HT1080 (cell line): ENCODE measurements at places on chromosomes 4 and X.

DNA sequence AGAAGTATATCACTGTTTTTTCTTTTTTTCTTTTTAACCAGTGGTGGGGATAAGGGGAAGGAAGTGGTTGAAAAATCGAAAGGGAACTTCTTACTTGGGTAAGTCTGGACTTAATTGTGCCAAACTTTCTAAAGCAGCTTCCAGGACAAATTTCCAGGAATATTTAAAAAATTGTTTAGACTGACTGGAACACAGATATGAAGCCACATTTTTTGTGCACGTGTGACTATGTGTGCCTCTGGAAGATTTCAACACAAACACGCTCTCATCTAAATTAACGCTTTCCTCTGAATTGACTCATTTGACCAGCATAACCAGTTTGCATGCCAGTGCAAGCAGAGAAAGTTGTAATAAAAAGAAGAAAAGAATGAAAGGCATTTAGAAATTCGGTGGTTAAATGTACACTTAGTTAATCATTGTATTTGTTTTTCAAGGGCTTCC, 18.8 kb upstream of the YTHDC1 start:
- peak; percentile 33 for DNase-seq

DNA sequence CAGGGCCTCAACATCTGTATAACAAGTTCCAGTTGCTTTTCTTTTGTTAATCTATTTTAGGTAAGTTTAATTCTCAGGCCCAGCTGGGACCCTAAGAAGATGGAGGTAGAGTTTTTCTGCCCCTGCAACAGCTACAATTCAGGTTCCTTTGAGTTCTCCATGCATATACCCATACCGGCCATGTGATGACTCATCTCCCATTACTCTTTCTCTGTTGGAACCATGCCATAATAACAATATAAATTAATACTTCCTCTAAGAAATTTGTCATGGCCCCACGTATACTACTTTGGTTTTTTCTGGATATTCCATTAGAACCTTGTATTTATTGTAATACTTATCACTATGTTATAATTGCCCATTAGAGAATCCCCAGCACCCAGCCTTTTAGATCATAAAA, 1.3 kb upstream of the INTU start:
- DNase-seq = peak; percentile 43

GRCh38 chr4:152499344-152499743, 36.5 kb downstream of the FBXW7 start:
- no peak for DNase-seq

- no peak for DNase-seq
Observed at GRCh38 chr4:11151500-11151899, 277.2 kb downstream of the HS3ST1 start.

DNA sequence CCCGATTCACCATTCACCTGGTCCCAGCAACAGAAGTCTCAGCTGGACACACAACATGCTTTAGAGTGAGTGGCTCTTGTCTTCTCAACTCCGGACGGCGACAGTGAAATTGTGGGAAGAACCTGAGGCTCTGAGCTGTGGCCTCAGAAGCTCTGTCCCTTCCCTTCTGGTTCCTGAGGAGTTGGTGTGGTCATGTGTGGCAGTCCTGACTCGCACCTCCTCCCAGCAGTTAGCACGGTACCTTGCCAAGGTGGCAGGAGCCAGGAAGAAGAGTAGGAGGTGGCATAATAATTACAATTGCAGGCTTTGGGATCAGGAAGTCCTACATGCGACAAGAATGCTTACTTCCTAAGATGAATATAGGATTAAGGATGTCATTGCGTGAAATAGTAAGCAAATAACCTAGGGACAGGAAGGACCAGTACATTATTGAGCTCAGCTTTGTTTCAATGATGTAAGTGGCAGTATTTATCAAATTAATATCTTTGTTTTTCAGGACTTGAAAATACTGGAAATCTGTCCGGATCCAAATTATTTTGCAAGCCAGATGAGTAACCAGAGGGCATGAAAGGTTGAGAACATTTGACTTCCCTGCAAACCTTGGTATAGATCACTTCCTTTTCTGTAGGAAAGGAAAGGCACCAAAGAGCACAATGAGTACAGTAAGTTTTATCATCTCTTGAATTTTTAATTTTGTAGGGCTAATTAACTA, 21.1 kb downstream of the RNF4 start:
- no peak for DNase-seq

- DNase-seq = no peak
Observed at GRCh38 chr4:156642161-156642560, 329.4 kb downstream of the PDGFC start.

DNA sequence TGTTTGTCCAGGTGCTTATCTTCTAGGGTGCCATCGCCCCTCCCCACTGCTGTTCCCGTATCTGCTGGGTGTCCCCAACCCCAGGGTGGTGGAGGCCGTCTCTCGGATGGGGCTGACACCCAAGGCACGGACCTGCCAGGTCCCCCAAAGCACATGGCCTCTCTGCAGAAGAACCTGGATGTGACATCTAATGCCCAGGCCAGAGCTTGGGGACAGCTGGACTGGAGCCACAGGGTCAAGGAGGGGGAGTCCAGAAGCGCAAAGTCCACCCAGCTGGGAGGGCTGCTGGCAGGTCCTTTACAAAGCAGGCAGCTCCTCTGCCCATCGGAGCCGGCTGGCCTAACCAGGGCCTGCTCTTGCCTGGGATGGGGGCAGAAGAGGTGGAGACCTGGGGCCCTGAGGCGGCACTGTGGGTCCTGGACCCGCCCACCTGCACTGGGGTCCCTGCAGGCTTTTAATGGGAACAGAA, 751 bp upstream of the DOK7 start:
- no peak for DNase-seq

DNA sequence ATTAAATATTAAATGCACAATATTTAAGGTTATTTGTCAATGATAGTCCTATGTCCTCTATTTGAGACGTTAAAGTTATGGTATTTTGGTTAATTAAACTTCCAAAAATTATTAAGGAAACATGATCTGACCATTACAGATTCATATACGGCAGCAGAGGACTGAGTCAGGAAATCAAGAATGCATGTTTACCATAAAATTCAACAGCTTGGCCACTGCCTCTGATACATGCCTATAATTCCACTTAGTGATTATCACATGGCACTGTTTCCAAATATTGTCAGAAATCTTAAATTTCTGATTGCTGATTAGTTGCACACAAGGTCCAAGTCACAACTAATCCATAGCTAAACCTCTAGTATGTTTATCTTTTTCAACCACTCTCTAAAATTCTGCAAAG, 232.2 kb upstream of the UGT8 start:
- DNase-seq = no peak

DNA sequence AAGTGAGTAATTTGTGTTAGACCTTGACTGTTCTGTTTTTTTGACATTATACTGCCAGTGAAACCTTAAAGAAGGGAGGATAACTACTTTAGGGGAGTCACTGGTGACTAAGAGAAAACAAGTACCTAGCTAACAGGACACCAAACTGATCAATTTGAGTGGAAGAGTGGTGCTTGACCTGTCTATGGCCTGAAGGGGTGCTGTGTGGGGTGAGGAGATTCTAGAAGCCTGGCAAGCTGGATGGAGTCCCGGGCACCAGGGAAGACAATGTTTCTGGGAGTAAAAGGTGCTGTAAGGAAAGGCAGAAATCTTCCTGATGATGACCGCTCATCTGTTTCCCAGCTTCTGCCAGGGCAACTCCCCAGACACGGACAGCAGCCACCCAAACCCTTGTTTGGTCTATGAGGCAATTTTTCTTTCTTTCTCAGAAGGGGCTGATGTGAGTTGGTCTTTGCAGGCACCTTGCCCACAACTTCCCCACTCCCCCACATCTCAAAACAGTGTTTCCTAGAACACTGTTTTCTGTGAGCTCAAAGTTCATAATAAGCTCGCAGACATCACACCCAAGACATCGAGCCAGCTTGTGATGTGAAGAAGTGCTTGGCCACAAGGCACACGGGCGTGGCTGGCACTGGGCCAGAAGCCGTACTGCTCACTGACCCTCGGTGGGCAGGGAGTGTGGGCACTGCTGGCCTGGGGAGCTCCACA, 4.6 kb downstream of the TXK start:
- DNase-seq = no peak

DNA sequence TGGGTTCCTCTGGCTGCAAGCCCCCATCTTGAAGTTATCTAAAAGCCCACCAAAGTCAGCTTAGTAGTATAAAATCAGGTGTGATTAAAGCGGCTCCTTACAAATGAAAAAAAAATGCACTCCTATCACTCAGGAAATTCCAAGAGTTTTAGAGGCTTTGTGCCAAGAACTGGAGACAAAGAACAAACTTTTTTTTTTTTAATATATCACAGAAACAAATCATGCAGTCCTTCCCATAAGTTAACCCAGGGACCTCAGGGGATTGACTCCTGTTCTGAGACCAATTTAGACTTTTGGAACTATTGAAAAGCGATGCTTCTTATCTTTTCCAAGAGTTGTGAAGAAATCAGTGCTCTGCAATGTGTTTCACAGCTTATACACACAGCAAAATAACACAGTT, 53.6 kb downstream of the HHIP start:
- peak; percentile 77 for DNase-seq

GRCh38 chrX:19627081-19627480, 111.8 kb upstream of the MAP3K15 start:
- no peak for DNase-seq
